NCI-H345 (cell line): ENCODE measurements at places on chromosomes 3 and 15.

- DNase-seq = peak; percentile 19
These were observed 3.1 kb upstream of the CFAP20DC start for GRCh38 chr3:59052803-59053411.

DNA sequence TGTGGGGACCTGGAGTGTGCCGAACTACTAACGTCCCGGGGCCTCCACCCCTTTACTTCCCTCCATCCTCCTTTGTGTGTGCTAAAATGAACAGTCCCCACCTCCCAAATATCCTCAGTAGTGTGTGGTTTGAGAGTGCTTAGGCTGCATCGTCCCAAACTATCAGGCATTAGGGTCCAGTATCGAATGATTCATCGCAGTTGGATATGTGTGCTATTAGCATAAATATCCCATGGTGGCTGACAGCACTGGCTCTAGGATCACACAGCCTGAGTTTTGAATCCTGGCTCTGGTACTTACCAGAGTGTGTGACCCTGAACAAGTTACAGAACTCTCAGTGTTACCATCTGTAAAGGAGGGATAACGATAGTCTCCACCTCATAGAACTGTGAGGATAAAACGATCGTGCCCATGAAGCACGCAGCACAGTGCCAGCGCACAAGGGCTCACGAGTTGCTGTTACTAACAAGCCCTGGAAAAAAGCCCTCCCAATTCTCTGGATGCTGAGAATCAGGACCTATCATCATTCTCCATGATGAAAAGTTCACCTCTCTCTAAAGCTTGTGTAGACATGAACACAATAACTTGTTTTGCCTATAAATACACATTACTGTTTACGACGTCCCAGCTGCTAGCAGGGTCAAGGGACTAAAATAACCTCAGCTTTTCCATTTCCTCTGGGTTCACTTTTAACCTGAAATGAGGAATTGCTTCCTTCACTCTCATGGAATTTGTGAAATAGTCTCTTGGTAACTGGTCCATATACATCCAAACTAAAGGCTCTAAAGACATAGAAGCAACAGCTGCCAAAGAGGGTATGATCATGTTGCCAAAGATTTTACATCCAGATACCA, 51.0 kb downstream of the VGLL4 start:
- no peak for DNase-seq

DNA sequence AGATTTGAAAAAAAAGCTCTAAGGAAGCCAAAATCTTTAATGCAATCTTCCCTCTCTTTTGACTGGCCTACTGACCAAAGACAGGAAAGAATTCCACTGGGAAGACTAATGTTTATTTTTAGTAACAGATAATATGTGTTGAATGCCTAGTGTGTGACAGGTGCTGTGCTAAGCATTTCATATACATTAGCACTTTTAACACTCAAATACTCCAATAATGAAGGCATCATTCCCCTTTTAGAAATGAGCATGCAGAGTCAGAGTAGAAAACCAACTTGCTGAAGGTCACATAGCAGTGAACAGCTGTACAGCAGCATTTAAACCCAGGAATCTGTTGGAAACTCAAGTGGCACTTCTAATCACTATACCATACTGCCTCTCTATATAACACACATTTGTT, 170.6 kb downstream of the MINAR1 start:
- DNase-seq = no peak

DNA sequence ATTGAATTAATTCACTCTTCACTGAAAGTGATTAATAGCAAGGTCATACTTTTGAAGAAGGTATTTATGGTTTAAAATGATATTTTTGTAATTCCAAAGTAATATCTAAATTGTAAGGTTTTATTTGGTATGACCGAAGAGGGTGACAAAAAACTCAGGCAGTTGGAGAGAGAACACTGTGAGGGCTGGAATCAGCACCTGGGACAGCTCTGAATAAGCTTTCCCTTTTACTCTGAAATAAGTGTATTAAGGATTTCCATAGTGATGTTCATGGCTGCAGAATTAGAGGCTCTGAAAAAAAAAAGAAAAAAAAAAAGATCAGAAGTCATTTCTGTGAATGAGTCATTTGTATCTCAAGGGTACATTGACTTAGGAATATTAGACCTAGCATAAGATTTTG, 299.5 kb downstream of the IL5RA start:
- DNase-seq = no peak

DNA sequence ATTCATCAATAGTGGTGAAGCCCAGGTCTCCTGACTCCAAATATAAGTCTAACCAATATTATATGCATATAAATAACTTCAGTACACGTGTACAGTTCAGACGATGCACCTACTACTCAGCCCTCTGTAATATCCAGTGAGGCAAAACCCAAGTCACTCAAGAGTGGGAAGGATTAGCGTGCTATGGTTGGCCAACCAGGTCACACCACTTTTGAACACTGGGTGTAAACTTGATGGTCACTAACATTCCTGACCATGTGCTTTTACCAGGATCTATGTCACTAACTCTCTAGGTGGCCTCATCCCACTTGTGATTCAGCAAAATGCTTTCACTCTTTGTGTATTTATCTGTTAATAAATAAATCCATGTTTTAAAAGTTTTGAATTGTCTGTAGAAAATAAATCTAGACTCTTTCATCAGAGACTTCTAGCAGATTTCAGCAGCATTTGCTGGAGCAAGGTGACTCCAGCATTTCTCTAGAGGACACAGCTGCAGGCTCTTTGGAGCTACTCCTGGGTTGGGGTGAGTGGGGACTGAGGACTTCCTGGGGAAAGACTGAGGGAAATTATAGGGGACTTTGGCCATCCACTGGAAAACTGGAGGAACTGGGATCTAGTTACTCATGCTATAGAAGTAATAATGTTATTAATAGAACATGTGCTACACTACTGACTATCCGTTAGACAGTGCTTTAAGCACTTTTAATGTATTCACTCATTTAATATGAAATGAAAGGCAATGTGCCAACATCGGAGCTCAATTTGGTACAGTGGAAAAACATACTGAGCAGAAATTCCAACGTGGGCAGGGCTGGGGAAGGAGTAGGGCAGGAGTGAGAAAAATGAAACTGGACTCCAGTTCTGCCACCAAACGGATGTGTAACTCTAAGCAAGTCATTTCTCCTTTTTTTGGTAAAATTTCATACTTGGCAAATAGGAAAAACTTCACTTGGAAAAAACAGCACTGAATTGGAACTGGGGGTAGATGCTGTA, 97.9 kb downstream of the RORA start:
- DNase-seq = no peak

DNA sequence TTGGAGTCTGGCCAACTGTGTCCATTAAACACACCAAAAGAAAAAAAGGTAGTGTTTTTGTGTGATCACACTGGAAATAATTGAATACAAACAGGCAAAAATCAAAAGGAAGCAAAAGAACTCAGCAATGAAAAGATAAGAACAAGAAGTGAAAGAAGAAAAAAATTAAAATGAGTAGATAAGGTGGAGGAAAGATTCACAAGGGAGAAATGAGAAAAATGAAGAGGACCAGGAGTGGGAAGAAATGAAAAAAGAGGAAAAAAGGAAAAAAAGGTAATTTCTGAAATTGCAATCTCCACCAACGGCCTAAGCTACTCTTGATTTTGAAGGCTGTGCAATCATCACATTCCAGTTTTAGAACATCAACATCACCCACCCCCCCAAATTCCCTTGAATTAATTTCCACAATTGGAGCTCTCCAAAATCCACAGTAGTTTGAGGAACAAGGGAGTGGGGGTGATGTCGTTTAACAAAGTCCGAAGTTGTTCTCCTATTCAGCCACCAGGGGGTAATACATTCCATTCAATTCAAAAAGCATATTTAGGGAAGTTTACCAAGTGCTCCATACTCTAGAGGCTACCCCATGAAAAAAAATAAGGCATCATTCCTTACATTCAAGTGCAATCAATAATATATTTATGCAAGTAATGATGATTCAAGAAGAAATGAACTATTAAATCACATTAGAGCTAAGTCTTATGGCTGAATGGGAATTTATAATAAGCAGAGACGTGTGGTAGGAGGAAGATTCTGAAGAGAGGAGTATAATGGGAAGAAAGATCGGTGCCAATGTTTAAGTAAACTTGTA, 37.4 kb downstream of the ZNF860 start:
- DNase-seq = peak; percentile 17

- DNase-seq = no peak
These were observed 185.9 kb downstream of the MEIS2 start for GRCh38 chr15:36914466-36914865.

- no peak for DNase-seq
These were observed 2.3 kb upstream of the GOLGA8A start for GRCh38 chr15:34439878-34440277.

DNA sequence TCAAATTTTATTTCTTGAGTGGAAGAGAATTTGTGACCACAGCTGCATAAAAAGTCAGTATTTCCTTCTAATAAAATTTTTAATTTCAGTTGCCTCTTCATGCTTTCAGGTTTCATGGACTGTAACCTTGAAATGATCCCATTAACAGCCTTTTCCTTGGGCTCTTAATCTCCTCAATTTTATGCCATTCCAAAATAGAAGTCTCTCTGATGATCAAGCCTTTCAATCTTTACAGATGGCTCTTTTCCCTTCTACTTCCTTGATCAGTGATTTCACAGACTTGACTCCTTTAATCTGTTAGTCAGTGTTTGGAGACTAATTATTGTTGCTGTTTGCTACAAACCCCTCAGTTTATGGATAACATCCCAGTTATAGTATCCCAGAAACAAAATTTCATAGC, 11.9 kb downstream of the TSC22D2 start:
- DNase-seq = no peak

GRCh38 chr3:133535971-133536881, 37.3 kb upstream of the CDV3 start:
- no peak for DNase-seq

DNA sequence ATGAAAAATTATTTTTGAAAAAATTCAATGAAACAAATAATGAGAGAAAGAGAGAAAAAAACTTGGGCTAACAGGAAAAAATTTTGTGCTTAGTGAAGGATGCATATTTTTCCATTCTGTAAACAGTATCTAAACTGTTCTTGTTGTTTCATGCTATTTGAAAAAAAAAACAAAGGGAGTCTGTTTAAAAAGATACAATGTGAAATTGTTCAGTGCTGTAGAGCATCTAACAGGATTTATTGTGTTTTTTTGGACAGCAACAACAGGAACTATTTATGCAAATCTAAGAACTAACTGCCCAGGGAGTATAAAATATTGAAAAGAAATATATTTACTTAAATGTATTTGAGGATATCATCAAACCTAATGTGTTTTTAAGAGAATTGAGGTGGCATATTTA, 55.1 kb downstream of the PEX5L start:
- no peak for DNase-seq

- no peak for DNase-seq
These were observed 58.7 kb downstream of the BOC start for GRCh38 chr3:113270068-113270467.

DNA sequence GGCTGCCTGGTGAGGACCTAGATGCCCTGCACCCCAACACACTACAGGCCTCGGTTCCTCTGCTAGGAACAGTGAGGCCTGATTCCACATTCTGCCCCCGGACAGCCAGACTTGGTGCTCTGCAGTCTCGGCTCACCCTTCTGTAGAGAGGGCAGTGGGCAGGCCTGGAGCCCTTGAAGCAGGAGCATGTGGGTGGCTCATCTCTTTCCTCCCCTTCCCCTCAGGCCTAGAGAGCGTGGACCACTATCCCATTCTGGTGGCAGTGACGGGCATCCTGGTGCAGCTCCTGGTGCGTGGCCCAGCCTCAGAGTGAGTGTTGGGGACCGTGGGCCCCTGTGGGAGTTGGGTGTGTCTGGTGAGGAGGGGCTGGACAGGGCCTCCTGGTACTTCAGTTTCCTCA, 3.3 kb downstream of the AMIGO3 start:
- no peak for DNase-seq

- DNase-seq = no peak
These were observed 268.8 kb upstream of the STT3B start for GRCh38 chr3:31263897-31264296.

GRCh38 chr3:106862067-106862466, 515.2 kb upstream of the CCDC54 start:
- no peak for DNase-seq

- no peak for DNase-seq
These were observed 632 bp upstream of the COPS2 start for GRCh38 chr15:49155834-49156627.

- DNase-seq = no peak
These were observed 14.7 kb downstream of the IQGAP1 start for GRCh38 chr15:90402767-90403166.

DNA sequence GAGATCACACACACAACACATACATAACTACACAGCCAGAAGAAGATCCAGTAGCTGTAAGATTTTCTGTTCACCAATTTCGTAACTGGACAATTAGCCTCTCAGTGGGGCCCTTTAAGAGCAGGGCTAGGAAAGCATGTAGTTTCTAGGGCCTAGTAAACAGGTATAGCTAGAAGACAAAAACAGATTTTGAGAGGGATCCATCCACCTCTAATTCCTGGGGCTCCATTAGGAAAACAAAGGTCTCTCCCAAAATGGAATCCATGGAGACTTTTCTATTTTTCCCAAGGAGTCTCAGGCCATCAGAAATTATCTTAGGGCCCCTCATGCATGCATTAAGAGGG, 10.5 kb downstream of the KIF15 start:
- DNase-seq = no peak

GRCh38 chr15:83413054-83413719, 34.0 kb upstream of the SH3GL3 start:
- no peak for DNase-seq

DNA sequence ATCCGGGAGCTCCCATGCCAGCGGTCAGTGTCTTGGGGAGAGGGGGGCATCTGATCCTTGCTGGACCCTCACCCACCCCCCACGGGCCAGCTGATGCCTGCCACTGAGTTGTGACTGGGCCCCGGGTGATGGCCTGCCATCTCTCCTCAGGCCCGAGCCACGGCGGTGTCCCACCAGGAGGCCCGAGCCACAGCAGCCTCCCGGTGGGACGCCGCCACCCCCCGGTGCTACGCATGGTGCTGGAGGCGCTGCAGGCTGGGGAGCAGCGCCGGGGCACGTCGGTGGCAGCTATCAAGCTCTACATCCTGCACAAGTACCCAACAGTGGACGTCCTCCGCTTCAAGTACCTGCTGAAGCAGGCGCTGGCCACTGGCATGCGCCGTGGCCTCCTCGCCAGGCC, 4.3 kb downstream of the H1-8 start:
- DNase-seq = no peak

- DNase-seq = no peak
These were observed 312.4 kb downstream of the CACNA2D3 start for GRCh38 chr3:54434756-54435155.

- no peak for DNase-seq
These were observed 4.3 kb downstream of the ATP6V1A start for GRCh38 chr3:113751141-113751540.

DNA sequence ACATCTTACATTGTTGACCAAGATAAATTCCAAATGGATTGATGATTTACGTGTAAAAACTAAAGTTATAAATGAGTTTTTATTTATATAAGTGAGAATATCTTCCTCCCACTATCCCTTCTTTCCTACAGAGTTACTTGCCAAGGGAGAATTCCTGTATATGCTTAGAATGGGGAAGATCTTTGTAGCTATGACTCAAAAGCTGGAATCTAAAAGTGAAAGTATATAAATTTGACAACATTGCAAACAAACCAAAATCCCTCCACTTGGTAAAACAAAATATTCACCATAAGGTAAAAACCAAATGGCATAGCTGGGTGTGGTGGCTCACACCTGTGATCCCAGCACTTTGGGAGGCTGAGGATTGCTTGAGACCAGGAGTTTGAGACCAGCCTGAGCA, 52.7 kb upstream of the GCNT3 start:
- DNase-seq = no peak
